ENCODE measurements at places on chromosomes 7 and 10.

DNA sequence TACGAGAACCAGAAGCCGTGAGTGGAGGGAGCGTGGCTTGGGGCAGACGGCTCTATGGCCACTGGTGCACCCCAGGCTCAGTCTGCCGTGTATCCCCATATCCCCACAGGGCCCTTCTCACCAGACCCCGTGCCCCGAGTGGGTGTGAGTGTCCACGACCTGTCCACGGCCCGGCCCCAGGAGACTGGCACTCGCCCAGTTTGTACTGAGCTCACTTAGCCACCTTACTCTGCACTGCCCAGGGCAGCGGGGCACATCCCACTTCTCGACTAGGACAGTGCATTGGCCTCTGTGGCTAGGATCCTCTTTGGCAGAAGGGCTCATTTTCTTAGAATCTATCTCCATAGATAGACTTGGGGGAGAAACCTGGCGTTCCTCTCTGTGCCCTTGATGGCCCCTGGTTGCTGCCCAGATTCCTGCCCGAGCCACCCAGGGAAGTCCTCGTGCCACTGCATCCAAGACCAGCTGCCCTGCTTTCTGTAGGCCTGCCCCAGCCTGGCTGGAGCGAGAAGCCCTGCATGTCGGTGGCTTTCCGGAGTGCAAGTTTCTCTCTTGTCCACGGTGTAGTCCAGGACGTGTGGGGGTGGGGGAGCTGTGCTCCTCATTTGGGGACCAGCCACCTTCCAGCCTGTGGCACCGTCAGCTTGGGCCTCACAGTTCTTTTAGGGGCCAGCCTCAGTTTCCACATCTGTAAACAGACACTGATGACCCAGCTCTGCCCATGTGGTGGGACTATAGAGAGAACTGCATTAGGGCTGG, 11.9 kb downstream of the TMEM120A start:
- DNase-seq = no peak

- no peak for DNase-seq
Measured at GRCh38 chr7:12641196-12641595, 46.2 kb upstream of the ARL4A start.

- no peak for DNase-seq
Measured at GRCh38 chr7:1274876-1275375, 42.3 kb downstream of the UNCX start.

DNA sequence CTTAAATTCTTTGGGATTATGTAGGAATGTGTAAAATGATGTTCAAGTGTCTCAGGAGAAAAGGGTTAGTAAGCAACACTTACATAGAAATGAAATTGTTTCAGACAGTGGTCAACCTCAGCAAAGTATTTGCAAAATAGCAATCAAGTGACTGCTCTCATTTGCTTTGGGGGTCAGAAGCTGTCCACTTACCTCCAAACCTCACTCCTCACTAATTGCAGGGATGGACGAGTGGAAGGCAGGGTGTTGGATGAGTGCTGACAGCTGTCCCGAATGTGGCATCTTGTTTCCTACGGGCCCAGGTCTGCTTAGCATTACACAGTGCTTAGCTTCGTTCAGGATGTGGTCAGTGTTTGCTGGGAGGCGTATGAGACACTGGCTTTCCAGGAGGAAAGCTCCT, 437.0 kb downstream of the SUGCT start:
- DNase-seq = no peak

GRCh38 chr10:54063514-54063913, 737.5 kb downstream of the PCDH15 start:
- no peak for DNase-seq

GRCh38 chr10:29613791-29614190, 21.0 kb downstream of the SVIL start:
- DNase-seq = no peak

DNA sequence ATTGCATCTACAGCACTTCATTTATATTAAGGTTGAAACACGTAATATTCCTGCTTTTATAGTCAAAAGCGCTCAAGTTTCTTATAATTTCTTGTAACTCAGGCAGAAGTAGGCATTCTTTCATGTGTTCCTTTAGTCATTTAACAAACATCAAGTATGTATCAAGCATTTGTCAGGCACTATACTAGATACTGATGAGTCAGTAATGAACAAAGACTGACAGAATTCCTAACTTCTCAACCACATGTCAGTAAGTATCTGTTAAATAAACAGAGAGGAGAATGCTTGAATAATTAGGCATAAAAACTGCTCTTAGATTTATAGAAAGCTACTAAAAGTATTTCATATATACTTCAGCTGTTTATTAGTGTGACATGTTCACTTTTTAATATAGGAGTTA, 9.9 kb downstream of the CRPPA start:
- DNase-seq = no peak

DNA sequence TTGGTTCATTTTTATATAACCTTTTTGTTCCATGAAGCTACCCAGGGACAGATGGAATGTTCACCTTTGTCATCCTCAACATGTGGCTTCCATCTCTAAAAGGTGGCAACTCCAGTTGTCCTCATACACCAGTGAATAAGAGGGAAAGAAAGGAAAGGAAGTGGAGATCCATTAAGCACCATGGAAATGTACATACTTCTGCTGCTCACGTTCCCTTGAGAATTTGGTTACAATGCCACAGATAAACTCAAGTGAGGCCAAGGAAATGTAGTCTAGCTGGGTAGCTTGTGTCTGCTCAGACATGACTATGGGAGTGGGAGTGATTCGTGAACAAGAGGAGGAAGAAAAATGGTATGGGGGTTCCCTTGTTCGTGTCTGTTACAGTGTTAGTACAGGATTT, 237.1 kb upstream of the FAM3C start:
- no peak for DNase-seq

DNA sequence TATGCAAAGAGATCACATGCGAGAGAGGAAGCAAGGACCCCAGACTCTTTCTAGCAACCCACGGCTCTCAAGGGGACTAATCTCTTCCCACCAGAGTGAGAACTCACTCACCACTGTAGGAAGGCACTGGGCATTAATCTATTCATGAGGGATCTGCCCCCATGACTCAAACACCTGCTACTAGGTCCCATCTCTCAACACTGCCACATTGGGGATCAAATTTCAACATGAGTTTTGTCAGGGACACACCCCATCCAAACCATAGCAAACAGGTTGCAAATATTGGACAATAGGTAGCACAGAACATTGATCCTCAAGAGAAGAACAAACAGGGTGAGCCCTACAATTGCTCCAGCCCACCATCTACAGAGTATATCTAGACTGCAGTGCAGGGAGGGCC, 740.6 kb downstream of the LRMDA start:
- DNase-seq = no peak

DNA sequence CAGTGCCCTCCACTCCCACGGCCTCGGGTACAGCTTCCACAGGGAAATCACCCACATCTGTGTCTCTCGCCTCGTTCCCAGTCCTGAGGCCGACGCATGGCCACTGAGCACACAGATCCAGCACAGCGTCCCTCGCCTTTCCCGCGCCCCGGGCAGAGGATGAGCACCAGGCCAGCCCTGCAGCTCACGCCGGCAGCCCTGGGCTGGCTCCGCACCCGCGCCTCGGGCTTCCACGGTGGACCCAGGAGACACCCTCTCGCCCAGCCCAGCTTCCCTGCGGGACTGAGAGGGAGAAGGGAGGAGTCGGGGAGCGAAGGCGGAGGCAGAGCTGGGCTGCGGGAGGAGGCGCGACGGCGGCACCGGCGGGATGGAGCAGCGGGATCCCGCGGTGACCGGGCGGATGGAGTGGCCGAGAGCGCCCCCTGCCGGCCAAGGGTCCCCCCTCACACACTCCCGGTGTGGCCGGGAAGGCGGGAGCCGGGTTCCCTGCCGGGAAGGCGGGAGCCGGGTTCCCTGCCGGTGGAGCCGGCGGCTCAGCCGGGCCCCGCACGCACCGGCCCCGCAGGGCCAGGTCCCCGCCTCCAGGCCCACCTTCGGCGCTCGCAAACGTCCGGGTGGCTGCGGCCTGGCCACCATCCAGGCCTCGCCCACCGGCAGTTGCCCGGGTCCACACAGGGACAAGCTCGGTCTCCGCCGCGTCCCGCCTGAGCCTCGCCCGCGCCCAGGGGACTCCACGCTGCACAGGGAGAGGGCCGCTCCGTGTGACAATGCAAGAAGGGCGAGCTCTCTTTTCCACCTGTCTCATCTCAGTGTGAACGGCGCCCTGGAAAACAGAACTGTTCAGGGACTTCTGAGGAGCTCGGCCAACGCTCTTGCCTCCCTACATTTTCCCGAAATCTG, 110.3 kb upstream of the LANCL2 start:
- peak; percentile 44 for DNase-seq

DNA sequence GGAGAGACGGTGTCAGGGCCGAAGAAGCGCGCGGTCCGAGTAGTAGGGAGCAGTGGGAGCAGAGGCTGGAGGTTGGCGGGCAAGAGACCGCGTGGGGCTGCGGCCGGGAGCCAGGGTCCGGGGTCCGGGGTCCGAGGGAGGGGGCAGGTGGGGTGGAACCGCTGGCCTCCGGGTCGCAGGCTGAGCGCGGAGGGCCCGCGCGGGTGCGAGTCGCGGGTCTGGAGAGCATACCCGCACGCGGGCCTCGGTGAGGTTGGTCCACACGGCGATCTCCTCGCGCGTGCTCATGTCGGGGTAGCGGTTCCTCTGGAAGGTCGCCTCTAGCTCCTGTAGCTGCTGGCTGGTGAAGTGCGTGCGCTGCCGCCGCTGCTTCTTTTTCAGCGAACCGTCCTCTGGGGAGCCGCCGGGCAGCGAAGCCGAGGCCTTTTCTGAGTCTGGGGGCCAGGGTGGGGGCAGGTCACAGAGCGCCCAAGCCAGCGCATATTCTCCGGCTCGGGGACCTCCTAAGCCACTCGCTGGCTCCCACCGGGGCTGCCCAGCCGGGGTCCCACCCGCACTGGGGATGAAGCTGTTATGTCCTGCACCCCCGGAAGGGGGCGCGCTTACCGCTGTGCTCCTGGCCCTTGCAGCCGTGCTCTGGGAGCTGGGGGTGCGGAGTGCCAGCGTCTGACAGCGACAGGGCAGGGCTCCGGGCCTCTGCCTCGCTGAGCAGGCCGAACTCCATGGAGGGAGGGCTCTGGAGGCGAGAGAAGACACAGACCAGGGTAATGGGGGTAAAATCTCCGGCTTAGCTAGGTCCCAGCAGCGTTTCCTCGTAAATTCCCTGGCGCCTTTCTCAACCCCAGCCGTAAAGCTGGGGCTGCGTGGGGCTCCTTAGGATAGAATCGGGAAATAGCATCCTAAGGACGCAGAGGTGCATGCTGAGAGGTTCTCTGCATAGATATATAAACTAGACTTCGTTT, 5.5 kb downstream of the ELOVL3 start:
- DNase-seq = peak; percentile 66

DNA sequence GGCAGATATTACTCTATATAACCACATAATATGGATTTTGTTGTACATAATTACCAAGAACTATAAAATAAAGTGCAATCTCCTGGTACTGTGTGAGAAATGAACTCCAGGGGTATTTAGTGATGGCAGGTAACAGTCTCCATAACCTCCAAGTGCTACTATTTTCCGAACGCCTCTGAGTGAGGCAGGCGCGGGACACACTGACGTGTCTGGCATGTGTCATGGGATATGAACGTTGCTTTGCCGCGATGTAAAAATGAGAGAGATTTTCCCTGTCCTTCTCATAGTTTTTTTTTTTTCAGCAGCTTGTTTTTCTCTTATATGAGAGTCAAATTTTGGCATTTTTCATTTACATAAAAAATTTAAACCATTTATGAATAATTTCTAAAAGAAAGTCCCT, 3.6 kb downstream of the ADARB2 start:
- DNase-seq = no peak

GRCh38 chr10:76388321-76389023, 957.0 kb downstream of the LRMDA start:
- DNase-seq = no peak

- no peak for DNase-seq
Measured at GRCh38 chr10:126558881-126559280, 111.6 kb downstream of the C10orf90 start.

GRCh38 chr10:129811208-129811607, 152.9 kb downstream of the EBF3 start:
- no peak for DNase-seq

DNA sequence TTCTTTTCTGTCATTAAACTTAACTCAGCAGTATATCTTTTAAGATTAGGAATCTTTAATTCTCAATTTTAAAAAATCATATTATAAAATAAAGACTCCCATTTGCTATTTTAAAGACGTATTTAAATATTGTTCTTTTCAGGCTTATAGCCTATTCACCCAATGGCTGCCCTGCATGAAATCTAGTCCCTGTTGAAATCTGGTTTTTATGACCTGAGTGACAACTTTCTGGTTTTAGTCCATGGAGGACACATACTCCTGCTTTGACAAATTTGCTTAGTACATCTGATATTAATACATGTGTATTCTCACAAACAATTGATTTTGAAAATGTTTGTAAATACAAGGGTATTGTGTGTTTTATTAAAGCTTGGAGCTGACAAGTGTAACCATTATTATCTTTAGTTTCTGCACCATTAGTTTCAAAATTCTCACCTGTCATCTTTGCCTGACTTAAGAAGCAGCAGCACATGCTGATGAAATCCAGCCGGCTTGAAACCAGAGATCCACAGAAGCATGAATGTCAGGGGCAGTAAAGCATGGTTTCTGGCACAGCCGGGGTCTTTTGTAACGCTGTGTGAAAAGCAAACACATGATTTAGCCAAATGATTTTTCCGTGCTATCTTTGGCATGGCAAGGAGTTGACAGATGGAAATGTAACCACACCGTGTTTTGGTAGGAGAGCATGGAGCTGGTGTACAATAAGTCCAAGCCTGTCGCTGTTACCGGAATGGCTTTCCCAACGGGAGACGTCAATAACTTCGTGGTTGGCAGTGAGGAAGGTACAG, 262.8 kb downstream of the DYNC1I1 start:
- no peak for DNase-seq

- no peak for DNase-seq
Measured at GRCh38 chr7:37508118-37508517, 59.5 kb upstream of the ELMO1 start.

DNA sequence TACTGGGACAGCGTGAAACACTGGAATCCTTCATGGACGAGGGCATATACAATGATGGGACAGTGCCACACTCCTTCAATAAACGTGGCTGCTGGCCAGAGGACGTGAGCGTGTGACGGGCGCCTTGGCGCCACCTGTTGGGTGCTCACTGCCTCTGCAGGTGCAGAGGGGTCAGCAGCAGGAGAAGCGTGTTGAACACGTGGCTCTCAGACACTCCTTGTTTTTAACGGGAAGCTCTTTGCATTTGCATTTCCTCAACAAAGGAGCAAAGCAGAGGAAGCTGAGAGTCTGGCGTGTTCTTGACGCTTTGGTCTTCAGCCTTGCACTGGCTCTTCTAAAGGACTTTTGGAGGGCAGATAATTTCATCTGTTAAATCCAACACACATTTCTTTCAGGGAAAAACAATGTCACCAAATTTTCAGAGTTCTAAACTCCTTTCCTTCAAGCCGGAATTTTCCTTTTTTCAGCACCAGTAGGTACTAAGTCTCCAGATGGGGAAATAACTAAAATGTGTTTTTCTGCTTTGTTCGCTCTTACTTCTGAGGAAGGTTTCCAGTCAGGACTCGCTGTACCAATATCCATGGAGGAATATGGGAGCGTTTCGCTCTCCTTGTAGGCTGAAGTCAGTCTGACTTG, 2.9 kb upstream of the GET4 start:
- peak; percentile 60 for DNase-seq

GRCh38 chr10:32341596-32341995, 5.4 kb downstream of the EPC1 start:
- DNase-seq = no peak
